T1000 (cell line): ENCODE measurements at places on chromosomes 4 and X.

DNA sequence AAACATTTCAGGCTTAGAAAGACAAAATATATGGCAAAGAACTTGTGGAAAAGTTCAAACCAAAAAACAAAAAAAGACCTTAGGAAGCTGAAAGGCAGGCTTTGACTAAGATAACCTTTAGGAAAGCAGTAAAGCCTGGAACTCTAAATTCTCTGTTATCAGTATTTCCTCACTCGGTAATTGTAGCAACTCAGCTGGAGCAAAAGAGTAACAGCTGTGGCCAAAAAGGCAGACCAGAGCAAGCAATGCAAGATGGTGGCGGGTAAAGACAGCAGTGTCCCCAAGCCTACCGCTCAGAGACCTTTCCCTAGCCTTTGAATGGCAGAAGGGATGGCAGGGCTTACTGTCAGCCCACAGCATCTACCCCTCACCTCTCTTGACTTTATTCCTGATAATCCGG, 63.1 kb upstream of the KLHL13 start:
- DNase-seq = no peak

DNA sequence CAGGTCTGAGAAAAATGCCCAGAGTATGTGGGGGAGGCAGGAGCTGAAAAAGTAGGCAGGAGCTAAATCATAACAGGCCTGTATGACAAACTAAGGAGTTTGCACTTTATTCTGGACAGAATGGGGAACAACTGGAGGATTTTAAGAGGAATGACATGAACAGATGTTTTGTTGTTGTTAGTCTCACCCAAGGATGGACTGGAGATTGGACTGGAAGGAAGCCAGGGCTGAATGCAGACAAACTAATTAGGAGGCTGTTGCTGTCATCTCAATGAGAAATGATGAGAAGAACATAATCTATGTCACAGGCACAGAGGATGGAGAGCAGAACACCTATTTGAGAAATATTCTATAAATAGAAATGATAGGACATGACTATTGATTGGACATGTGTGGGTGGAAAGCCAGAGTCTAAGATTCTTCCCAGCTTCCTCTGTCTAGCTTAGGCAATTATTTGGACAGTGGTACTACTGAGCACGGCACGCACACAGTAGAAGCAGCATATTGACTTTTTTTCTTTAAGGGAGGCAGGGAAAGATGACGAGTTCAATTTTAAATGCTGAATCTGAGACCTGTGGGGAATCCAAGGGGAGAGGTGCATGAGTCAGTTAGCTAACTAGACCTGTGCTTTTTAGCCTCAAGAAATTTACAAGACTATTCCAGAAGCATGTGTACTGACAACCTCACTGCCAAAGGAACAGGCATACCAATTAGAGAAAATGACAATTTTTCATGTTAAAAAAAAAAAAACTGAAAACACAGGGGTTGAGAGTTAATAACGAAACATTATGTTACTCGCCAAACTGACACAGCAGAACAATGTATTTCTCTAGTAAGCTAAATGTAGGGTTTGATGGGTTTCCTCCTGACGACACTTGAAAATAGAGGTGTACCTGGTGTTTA, 963 bp upstream of the USO1 start:
- no peak for DNase-seq

- DNase-seq = no peak
Measured at GRCh38 chr4:6527683-6528595, 47.0 kb upstream of the MAN2B2 start.

DNA sequence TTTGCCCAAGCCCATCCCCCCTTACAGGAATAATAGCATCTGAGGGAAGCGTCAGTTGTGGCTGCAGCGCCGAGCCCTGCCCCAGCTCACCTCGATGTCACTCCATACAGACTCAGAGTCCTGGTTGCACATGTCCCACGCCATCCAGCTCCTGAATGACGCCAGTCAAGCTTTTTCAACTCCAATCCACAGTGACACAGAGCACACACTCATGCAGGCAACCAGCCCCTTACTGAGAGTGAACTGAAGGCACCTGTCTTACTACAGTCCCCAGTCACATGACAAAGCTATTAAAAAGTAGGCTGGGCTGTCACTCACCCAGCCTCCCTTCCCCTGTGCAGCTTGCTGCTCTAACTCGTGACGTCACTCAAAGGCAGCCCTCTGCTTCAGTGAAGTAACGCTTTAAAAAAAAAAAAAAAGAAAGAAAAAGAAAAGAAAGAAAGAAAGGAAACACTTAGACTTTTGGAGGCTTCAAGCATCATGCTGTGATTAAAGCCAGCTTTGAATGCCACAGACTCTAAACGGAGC, at the start of gene PPARGC1A:
Gene PPARGC1A (minus strand): TSS at position 234 of the 528 bp plus-strand sequence. CDS start 90 bp downstream, at position 144.
- DNase-seq = no peak

GRCh38 chr4:156378033-156378665, 424.5 kb upstream of the CTSO start:
- no peak for DNase-seq

- no peak for DNase-seq
Measured at GRCh38 chr4:82268826-82269193, 105.0 kb downstream of the HNRNPD start.

DNA sequence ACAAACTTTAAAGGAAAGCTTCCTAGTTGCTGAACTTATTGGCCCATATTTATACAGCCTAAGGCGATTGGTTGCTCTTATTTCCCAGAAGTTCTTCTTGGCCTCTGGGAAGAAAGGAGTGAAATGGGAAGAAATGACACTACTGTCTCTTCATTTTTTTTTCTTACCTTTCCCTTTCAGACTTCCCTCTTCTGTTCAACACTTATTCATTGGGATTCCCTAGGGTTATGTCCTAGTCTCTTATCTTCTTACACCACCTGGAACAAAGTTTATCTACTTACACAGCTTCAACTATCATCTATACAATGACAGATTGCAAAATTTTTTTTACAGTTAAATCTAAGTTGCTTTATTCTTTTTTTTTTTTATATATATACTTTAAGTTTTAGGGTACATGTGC, 68.0 kb downstream of the SNX12 start:
- DNase-seq = no peak

DNA sequence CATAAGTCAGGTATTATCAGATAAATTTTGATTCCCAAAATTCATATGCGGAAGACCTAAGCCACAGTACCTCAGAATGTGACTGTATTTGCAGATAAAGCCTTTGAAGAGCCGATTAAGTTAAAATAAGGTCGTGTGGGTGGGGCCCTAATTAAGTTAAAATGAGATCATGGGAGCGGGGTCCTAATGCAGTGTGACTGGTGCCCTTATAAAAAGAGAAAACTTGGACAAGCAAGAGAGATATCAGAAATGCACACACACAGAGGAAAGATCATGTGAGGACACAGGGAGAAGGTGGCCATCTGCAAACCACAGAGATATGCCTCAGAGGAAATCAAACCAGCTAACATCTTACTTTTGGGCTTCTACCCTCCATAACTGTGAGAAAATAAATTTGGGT, 236.1 kb downstream of the FBXO8 start:
- no peak for DNase-seq

DNA sequence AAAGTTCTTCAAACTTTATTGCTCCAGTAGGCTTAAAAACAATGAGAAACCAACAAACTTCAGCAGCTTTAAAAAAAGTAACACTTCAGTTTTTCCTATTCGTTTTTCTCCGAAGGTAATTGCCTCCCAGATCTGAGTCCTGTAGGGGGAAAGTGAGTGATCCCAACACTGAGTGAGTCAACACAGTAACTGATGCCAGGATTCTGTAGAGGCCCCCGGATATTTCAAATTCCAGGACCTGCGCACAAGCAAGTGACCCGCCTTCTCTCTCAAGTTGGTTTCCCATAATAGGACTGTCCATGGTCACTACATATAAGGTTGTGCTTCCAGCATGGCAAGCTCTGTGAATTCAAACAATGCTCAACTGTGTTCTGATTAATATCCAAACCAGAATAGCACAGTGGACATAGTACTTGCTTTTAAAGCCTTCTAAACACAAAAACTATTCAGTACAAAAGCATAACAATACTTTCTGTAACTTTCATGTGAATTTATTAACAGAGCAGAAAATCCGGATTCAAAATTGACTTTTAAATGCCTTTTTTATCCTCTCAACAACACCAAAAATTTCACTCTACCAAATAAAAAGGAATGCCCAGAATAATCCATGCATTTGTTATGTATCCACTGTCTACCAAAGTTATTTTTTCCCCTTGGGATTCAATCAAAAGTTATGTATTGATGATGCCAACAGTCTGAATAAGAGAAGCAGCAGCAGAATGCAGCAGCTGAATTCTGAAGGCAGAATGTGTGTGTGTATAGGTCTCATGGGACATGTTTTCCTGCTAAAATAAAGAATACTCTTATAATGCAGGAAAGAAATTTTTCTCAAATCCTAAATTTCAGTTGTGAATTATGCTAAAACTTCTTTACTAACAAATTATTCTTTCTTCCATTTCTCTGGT, at the start of gene DMD:
Gene DMD (minus strand): TSS at position 194 of the 905 bp plus-strand sequence. CDS start 237 bp downstream, outside the sequence.
- no peak for DNase-seq

DNA sequence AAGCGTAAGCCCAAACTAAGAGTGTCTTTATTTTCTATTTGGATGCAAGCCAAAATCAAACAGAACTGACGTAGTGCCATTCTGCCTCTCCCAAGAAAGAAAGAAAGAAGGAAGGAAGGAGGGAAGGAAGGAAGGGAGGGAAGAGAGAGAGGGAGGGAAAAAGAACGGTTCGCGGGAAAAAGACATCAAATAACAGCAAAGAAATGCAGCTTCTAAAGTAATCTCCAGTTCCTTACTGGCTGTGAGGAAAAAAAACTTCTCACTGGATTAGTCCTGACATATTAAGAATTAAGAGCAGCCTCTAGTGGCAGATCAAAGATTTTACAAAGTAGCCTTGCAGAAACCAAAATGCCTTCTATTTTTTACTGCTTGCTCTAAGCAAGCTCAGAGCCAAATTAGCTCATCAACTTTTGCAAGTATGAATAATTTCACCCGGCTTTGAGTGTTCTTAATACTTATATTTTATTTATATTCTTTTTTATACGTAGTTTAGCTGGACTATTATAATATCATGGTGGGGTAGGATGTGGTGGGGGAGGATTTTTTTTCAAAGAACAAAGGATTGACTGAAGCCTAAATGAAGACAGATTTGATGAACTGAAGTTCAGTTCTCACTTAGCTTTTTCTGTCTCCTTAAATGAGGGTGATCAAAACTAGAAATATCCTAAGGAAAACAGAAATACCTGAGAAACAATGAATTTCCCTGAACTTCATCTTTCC, 36.6 kb downstream of the PITX2 start:
- no peak for DNase-seq

DNA sequence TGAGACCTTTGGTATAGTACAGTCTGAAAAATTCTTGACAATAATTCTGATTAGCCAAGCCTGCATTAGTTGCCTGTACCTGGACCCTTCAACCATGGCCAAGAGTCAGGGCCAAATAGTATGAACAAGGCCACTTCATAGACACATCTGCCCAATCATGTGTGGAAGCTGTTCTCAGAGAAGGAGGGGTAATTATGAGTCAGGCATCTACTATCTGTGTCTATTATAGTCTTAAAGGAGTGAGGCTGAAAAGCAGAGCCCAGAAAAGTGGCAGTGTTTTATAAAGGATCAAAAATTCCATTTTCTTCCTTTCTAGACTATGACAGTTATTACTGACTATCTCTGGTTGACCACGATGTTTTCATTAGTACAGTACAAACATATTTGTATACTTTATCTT, 5.0 kb upstream of the ADGRL3 start:
- DNase-seq = no peak

GRCh38 chr4:139781066-139781465, 115.4 kb downstream of the MGST2 start:
- no peak for DNase-seq

GRCh38 chr4:181677201-181677600, 566.0 kb upstream of the TENM3 start:
- DNase-seq = no peak

DNA sequence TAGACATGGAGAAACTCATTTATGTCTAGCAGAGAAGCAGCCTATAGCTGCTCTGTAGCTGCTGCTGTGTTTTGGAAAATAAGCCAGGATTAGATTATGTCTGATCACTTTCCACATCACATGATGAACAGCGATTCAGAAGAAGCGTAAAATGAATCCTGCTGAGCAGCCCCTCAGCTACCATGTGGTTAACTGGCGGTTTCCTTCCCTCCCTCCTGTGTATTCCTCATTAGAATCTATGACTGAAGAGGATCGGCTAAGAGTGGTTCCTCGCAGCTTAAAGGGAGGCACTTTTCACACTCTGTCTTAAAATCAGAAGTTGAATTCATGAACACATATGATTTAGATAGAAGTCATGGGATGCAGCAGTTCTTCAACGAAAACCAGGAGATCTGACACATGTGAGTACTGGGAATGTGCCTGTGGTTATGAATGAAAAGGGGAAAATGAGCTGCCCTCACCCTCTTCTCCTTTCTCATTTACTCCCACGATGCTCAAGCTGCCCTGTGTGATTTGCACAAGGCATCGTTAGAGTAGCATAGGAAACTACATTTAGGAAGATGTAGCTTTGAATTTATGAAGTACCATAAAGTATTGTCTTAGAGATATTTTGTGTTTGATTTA, at the start of gene PPEF1:
Gene PPEF1 (plus strand): TSS at position 220 of the 624 bp plus-strand sequence. CDS start 136 bp downstream, at position 356.
- DNase-seq = no peak

- DNase-seq = peak; percentile 67
Measured at GRCh38 chrX:155881158-155881993, at the start of gene VAMP7. Gene VAMP7, plus strand, starts transcription at chrX:155881345. Its CDS starts 8,122 bp downstream, at chrX:155889467.

GRCh38 chrX:50470103-50471031, at the start of gene DGKK:
Gene DGKK, minus strand, starts transcription at chrX:50470825. Its CDS starts 147 bp downstream, at chrX:50470678.
- no peak for DNase-seq

- peak; percentile 1 for DNase-seq
Measured at GRCh38 chrX:83845397-83845796, 15.5 kb upstream of the CYLC1 start.

DNA sequence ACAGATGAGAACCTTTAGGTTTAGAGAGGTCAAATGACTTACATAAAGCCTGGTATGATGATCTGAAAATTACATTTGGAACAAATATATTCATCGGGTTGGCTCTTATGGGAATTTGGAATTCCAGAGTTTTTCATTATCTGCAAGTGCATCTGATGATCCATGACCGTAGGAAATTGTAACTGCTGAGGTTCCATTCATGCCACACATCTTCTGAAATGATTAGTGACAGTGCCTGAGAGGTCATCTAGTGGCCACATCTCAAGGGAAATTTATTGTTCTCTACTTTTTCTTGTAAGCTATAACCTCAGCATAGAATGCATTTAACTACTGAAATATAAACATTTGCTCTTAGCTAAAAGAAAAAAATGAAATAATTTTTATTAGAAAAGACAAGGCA, 105.8 kb upstream of the NWD2 start:
- DNase-seq = no peak

DNA sequence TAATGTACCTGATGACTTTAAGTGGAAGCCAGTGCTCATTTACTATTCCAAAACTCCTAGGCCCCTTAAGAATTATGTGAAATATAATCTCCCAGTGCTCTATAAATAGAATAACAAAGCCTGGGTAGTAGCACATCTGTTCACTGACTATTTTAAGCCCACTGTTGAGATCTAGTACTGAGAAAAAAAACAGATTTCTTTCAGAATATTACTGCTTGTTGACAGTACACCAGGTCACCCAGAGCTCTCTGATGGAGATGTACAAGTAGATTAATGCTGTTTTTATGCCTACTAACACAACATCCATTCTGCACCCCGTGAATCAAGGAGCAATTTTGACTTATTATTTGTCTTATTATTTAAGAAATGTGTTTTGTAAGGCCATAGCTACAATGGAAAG, 75.7 kb downstream of the FAM47C start:
- DNase-seq = no peak

GRCh38 chr4:98686847-98687246, 28.4 kb upstream of the TSPAN5 start:
- DNase-seq = no peak

- DNase-seq = no peak
Measured at GRCh38 chr4:188434643-188435042, 295.4 kb downstream of the TRIML1 start.

GRCh38 chr4:141786946-141787345, 150.6 kb downstream of the IL15 start:
- no peak for DNase-seq

GRCh38 chrX:7828594-7828993, 14.4 kb upstream of the VCX start:
- no peak for DNase-seq
